ENCODE measurements at places on chromosomes 7 and 10.

DNA sequence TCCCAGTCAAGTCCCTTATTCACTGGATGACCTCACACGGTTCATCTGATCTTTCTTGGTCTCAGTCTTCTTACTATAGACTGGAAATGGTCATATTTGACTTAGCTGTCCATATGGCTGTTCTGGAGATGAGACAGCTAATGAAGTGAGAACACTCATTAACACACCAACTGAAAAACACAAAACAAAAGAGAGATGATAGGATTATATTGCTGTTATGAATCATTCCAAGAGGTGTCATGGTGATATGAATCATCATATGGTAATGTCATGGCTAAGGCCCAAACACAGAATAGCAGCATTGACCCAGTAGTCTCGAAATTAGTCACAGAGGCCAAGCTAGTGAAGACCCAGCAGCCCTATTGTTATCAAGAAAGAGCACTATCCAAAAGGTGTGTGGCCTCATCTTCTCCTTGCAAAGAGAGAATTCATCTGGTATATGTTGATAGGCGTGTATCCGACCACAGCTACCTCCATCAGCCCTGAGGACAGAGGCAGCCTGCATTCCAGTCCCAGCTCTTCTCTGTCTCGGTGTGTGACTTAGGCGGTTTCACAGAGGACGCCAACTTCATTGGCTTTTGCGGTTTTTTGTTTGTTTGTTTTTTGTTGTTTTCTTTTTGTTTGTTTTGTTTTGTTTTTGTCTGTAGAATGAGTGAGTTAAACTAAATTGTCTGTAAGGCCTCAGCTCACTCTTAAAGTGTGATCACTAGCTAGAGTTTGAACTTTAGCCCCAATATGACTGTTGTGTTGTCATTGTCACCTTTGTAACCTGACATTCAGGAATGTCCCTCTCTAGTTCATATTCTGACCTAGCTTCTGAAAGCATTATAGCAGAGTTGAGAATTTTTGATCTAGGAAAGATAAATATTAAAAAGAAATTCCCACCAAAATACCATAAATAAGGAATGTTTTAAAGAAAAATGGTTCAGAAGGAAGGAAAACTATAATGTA lies 97.4 kb upstream of the PDCD4 start:
- DNase-seq: peak; percentile 65

DNA sequence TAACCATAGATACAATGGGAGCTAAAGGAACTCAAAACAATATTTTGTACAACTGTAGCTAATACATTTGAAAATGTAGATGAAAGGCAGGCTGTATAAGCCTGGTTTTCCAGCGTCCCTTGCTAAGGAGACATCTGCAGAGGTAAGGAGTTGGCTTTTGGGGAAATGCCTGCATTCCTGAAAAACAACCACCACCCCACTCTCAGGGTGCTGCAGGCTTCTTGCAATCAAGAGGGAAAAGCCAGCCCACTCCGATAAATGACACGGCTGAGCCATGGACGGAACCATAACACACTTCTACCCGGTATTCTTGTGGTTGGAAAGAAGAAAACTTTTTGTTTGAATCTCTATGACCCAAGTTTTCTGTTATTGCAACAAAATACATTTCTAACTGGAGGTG lies 200.3 kb downstream of the TEX36 start:
- DNase-seq: no peak

DNA sequence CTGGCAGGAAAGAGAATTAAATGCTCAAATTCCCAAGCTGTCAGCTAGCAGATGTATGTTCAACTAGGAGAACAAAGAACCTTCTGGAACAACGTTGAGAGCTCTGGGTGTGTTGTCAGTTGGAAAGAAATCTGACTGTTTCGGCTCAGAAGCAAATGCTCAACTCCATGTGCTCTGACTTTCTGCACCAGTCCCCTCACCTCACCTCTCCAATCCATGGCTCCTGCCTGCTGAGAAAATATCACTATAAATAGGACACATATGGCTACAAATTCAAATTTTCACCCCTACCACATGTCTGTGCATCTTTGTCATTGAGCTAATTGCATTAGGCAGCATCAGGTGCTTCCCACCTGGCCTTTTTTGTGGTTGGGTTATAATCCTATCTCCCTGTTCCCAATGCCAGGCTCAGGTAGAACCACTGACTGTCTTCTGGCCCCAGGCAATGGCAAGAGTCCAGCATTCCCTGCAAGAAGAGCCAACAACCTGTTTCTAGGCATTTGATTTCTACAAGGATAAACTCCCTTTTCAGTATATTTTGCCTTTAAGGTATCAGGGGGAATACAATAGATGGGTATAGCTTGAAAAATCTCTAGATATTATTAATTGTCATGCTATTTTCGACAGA lies 142.6 kb upstream of the LSM8 start:
- DNase-seq: no peak

DNA sequence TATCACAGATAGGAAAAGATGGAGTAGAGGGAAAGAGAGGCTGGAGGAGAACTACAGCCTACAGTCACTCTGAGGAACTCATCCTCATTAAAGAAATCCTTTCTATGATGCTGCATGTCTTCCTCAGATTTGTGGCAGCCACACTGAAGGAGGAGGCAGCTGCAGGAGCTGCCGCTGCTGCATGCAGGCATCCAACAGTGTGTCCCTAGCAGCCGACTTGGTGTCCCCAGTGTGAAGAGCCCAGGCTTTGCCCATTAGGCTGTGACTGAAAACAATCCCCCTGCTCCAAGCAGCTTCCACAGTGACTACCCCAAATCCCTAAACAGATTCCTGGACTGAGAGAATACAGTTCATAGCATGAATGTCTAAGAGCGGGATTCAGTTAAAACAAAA lies 23.1 kb downstream of the SKIDA1 start:
- DNase-seq: no peak

- no peak for DNase-seq
Observed at GRCh38 chr10:77636967-77637531, 559 bp downstream of the KCNMA1 start.

DNA sequence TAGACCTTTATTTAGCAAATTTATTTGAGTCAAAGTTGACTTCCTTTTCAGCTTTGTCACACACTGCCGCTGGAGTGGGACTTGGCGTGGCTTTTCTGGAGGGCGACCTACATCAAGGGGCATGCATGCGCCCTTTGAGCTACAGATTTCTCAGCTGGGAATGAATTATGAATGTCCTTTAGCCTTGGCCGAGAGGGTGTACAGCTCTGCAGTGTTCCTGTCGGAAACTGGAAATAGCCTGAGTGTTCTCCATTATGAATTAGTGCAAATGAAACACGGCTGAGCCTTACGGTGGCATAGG lies 79.7 kb downstream of the GLRX3 start:
- DNase-seq: no peak
